Activated T-cell treated with anti-CD3 and anti-CD28 coated beads, Interleukin-2, amount 50 U/mL, for 72 hours (primary cell): ENCODE measurements at places on chromosomes 11 and 22. TPM values are rescaled to one million over a fixed set of nuclear protein-coding genes. Genes with fewer than 3 reads are reported as not detected.

The MS4A6E gene
- not detected for total RNA-seq

DNA sequence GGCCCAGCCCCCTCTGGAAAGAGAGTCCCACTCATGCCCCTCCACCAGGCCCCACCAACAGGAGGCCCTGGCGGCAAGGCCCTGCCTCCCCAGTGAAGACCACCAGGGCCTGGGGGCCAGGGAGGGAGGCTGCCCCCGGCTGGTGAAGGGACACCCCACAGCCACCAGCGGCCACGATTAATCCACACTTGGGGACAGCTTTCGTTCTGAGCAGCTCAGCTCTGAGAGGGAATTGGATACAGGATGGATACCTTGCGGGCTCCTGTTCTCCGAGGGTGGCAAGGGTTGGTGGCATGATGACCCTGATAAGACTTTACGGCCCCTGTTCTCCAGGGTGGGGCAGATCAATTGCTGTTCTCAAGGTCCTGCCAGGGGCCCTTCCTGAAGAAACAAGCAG lies 6.9 kb upstream of the NLRP6 start:
- no peak for DNase-seq

The OR5AL1 gene
- not detected for total RNA-seq

- no peak for DNase-seq
Observed at GRCh38 chr22:29359469-29359868, 28.9 kb downstream of the AP1B1 start.

The FAM89B gene
- total RNA-seq: 21.4 TPM

The PTPRCAP gene
- 94.5 TPM for total RNA-seq

The GLB1L3 gene
- 13.0 TPM for total RNA-seq
